ENCODE measurements at places on chromosomes 2 and 18. TPM values are rescaled to one million over a fixed set of nuclear protein-coding genes. Genes with fewer than 3 reads are reported as not detected.

DNA sequence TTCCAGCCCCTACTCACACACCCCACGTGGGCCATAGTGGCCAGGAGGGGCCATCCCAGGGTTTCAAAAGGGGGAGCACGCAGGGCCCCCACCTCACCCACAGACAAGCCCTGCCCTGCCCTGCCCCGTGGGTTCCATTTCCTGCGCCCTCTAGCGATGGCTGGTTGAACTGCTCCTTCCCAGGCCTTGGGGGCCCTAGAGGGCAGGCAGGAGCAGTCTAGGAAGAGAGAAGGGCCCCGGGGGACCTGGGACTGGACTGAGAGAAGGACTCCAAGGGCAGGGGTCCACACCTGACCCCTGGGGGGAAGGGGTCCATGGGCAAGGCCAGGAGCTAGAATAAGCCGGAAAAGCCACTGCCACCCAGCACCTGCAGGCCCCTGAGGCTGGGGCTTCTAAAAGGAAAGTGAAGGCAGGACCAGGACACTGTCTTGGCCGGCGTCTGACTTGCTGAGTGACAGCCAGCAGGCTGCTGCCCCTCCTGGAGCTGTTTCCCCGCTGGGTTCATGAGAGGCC lies 10.1 kb downstream of the CYP26B1 start:
- peak; percentile 84 for DNase-seq

DNA sequence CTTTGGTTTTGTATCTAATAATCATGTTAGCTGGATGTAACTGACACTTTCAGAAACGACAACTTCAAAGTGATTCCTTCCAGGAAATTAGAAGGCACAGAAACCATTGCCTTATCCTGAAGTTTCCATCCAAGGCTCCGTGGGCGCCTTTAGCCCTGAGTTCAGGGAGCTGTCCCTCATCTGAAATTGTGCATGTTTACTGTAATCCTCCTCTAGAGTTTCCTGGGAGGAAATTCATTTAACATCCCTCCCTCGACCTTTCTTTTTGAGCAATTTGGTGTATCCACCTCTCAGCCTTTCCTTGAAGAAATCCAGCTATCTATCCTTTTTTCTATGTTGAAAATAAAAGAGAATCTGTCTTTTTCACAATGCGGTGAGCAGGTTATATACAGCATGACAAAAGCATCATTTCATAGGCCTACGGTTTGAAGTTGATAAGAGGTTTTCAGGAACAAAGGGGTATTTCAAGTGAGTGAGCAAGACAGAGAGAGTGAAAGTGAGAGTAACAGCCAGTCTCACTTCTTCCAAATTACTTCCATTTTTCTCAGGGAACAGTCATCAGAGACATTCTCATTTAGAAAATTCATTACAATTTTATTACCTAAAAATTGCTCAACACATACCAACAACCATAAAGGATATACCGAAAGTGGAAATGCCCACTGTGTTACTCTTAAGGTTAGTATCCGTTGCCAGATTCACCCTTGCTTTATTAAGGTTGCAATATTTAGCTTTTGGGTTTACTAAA lies 167.3 kb downstream of the MREG start:
- DNase-seq, result no peak

DNA sequence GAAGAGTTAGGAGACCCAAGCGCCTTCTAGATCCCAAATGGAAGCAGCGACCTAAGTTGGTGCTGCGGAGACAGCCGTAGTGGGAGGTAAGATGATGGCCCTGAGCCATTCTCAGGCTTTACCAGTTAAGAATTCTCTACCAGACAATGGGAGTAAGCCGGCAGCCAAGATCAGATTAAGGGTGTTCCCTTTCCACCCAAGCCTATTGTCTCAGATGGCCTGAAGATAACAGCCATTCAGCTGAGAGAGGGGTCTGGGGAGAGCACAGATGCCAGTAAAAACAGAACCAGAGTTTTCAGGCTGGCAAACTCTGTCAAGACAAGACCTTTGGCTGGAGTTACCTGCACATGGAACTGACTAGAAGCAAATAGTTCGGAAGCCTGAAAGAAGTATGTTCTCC lies 191.7 kb upstream of the HAAO start:
- peak; percentile 55 for DNase-seq

DNA sequence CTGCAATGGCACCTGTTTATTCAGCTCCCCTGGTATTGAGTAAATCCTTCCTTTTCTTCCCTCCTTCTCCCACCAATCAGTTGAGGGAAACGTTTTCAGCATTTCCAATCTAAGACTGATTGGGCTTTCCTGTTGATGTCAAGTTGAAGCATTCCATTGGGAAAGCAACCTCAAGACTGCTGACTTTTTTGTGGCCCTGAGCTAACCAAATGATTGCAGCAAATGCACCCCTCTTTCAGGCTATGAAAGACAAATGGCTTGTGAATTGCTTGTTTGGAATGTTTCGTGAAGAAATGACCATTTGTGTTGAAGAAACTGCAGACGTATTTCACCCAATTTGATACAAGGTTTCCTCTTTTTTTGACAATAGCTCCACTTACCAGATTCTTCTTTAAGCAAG lies 303.5 kb downstream of the EPHA4 start:
- DNase-seq, result no peak

Gene ATP9B
- 18.5 TPM for total RNA-seq

Gene UGT1A8
- not detected for total RNA-seq
